ENCODE measurements at places on chromosomes 2 and 18.

DNA sequence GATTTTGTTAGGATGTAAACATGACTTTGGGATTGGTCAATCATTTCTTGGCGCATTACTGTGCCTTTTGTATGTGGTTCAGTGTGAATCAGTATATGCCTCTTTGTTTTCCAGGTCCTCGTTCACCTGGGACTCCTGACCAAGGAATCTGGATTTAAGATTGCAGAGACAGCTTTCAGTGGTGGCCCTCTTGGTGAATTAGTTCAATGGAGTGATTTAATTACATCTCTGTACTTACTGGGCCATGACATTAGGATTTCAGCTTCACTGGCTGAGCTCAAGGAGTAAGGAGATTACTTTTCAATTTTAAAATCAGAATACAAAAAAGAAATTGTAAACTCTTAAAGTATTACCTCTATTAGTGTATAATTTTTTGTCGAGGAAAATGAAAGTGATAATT lies 87.6 kb downstream of the MGAT5 start:
- DNase-seq, result no peak

DNA sequence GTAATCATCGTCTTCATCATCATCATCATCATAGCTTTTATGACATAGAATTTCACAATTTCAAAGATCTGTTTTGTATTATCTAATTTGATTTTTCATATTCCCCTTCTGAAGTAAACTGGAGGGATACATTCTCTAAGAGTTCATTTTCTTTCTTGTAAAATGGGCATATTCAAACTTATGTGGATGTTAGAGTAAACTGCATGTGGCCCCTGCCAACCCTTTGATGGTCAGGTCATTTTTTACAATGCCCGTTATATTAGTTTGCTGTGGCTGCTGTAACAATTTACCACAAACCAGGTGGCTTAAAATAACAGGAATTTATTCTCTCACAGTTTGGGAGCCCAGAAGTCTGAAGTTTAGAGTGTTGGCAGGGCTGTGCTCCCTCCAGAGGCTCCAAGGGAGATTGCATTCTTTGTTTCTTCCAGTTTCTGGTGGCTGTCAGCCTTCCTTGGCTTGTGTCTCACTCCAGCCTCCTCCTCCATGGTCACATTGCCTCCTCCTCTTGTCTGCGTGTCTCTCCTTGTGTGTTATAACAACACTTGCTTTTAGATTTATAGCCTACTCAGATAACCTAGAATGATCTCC lies 127.5 kb upstream of the MMADHC start:
- DNase-seq, result no peak

DNA sequence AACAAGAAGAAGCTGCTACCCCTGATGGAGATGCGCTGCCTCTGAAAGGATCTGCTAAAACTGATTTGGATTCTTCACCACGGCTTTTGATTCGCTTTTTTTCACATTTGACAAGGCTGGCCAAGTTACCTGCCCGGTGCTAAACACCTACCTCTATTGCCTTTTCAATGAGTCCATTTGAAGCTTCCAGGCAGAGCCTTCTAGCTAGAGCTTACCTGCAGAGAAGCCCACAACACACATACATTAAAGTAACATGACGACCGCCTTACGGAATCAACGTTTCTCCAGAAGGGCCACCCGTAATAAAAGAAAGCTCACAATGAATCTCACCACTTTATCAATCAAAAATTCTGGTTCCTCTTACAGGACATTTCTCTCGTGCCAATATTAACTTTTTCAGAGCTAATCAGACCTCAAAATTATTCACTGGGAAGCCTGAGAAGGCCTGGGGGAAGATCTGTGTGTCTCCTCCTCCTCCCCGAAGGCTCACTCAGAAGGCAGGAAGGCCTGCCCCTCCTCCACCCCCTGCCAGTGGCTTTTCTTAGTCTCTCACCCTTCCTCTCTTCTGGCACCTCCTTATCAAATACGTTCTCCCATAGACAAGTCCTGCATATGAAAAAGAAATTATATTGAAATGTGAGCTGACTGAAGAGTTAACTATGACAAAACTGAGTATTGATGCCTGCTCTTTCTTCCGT lies 171.0 kb downstream of the DNER start:
- DNase-seq, result no peak

- DNase-seq, result no peak
Measured at GRCh38 chr18:24362757-24363156, 34.9 kb downstream of the OSBPL1A start.

DNA sequence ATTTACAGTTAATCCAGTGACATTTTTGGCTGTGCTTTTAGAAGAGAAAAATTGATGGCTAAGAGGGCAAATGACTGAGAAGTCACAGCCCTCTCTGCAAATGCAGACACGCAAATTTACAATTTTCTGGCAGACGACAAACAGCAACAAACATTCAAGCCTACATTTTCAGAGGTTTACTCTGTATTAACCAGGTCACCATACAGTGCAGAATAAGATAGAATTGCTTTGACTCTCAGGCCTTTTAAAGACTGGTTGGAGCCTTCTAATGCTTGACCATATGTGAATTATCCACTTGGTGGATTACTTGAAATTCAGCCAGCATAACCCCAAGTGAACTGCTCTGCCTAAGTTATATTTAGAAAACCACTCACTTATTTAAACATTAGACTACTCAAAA lies 280.9 kb upstream of the STON1 start:
- no peak for DNase-seq

DNA sequence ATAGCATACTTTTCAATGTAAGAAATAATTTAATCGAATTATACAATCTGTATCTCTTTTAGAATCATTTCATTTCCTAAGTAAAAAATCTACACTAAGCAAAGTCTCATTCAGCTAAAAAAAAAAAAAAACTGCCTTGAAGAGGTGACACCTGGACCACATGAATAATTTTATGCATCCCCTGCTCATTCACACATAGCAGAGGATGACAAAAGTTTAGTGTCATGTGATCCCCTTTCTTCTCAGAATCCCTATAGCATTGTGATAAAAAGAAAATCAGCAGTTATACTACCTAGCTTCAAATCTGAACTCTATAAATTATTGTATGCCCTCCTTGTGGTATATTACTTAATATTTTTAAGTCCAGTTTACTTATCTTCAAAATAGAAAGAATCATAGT lies 603.8 kb downstream of the ERBB4 start:
- no peak for DNase-seq

GRCh38 chr2:162524192-162524591 lies 180.3 kb downstream of the GCA start:
- DNase-seq, result no peak

DNA sequence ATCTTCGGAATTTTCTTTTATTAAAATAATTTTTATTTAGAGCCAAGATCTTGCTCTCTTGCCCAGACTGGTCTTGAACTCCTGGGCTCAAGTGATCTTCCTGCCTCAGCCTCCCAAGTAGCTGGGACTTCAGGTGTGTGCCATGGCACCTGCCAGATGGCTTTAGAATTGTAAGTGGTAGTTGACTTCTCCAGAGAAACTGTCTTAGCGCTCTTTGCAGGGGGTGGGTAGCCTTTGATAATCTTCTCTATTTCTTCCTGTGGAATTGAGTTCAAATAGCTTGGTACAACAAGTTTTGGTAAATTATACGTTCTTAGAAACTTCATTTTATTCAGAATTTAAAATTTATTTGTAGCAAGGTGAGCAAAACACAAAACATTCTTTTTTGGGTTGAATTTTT lies 113.3 kb downstream of the LDLRAD4 start:
- no peak for DNase-seq

- no peak for DNase-seq
Measured at GRCh38 chr2:97737421-97738178, 24.2 kb downstream of the ZAP70 start.

DNA sequence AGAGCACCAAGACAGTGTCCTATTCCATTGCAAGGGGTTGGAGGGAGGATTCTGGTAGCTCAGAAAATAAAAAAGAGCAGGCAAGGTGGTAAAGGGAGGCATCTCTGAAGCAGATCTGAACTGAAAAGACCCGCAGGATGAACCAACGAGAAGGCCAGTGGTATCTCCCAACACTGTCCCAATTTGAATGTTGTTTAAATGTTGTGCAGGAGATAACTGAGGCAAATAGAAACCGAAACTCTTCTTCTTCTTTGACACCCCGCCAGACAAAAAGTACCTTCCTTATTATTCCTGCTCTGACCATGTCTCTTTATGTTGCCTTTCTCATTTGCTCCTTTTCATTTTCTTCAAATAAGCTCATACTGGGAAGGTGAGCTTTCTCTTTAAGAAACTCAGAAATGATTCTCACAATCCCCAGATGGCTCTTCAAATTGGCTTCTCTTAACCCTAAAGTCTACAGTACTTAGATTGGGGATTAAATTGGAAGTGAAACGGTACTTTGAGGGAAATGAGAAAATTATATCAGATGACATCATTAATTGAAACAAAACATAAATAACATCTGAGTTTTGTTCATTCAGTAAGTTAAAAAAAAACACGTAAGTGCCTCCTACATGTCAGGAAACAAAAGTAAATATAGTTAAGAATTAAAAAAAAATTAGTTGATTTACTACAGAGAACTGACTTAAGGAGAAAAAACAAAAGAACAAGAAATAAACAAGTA lies 143.6 kb downstream of the WDPCP start:
- no peak for DNase-seq

GRCh38 chr2:57943315-57943714 lies 103.3 kb upstream of the VRK2 start:
- no peak for DNase-seq

- no peak for DNase-seq
Measured at GRCh38 chr2:1638281-1638860, 105.9 kb downstream of the PXDN start.

GRCh38 chr2:30443081-30443480 lies 4.0 kb upstream of the LCLAT1 start:
- no peak for DNase-seq

DNA sequence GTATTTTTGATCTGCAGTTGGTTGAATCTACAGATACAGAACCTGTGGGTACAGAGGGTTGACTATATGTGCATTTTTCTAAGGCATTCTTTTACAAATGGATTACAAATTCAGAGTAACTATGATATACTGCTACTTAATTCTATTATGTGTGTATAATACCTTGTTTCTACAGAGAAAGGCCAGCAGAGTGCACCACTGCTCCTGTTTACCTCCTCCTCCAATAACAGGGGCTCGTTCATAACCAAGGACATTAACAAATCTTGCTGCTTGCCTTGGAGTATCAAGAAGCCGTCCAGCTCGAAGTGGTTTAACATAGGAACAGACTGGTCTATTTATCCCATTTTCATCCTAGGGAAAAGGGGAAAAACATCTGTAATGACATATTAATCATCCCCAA lies 16.4 kb downstream of the CEP76 start:
- DNase-seq, result no peak

DNA sequence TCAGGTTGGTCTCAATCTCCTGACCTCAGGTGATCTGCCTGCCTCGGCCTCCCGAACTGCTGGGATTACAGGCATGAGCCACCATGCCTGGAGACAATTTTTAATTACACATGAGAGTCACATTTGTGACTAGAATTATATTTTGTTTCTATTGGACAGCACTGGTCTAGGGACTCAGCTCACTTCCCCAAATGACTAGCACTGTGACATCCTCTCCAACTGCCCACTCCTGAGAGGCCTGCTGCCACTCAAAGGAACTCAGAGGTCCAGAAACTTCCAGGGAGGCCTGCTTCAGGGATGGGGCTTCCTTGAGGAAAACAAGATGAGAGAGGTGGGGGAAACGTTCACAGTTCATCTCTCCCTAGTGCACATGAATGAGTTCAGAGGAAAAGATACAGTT lies 29.5 kb downstream of the TMEM163 start:
- DNase-seq, result no peak

GRCh38 chr2:237319887-237320286 lies 94.1 kb downstream of the COL6A3 start:
- DNase-seq, result no peak

- DNase-seq, result no peak
Measured at GRCh38 chr2:240179186-240179815, 38.8 kb upstream of the OTOS start.

DNA sequence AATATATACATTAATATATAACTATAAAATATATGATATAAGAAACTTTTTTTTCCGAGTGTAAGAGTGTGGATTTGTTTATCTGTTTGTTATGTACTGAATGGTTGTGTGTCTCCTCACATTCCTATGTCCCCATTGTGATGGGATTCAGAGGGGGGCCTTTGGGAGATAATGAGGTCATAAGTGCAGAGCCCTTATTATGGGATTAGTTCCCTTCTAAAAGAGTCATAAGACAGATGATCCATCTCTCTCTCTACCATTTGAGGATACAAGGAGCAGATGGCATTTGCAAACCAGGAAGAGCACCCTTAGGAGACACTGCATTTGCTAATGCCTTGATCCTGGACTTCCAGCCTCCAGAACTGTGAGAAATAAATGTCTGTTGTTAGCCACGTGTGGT lies 30.3 kb upstream of the SAP130 start:
- DNase-seq, result no peak

DNA sequence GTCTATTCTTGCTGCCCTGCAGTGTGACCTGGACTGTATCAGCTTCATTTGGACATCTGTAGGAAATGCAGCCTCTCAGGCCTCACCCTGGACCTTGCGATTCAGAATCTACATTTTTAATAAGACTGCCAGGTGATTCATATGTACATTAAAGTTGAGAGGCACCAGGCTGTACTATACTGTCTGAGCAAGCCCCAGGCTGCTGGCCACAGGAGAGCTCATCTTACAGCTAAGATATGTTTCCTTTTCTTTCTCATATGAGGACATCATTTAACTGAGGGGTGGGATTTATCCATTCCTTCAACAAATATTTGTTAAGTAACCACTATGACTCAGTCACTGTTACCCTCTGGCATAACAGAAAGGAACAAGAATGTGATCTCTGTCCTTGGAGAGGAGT lies 78.2 kb upstream of the GCFC2 start:
- no peak for DNase-seq

DNA sequence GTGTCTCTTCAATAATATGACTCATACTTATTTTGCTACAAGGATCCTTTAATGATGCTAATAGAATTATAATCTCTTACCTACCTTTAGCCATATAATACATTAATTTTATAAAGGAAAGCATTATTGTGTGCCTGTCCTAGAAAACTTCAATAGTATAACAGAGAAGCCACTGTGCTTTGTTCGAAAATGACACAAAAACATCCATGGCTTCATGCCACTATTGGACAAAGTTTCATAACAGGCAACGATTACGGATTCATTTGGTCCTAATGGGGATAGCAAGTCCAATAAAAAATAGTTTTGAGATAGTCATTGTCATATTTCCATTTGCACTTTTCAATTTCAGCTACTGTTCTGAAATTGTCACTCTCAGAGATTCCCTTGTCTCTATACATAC lies 52.5 kb upstream of the CCDC150 start:
- no peak for DNase-seq

DNA sequence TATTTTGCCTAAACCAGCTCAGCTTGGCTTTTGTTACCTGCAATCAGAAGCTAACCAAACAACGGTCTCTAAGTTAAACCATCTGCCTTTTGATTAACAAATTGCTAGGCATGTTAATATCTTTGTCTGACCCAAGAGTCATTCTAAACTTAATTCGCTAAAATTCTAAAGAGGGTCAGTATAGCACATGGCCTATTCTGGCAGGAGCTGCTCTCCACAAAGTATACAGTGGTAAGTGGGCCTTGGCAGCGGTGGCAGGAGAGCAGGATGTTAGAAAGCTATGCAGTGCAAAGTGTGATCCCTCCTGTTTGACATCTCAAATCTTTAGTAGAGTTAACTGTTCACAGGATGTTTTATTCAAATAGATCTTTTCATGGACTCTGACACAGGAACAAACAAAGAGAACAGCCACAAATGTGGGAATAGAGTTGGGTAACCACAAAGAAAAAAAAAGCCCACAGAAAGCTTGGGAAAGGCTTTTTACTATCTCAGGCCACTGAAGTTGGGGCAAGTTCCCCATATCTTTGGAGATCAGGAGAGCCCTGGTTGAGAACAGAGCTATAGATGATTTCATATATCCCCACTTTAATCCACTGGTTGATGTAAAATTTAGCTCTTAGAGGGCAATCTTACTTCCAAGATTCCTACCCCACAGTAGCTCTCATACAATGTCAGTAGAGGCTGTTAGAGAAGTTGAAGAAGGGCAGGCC lies 10.6 kb downstream of the CFAP210 start:
- DNase-seq, result no peak
